WTC11 (cell line): ENCODE measurements at places on chromosomes 4 and X.

GRCh38 chr4:62717154-62717553 is 1517.0 kb downstream of the ADGRL3 start:
- DNase-seq, result no peak

DNA sequence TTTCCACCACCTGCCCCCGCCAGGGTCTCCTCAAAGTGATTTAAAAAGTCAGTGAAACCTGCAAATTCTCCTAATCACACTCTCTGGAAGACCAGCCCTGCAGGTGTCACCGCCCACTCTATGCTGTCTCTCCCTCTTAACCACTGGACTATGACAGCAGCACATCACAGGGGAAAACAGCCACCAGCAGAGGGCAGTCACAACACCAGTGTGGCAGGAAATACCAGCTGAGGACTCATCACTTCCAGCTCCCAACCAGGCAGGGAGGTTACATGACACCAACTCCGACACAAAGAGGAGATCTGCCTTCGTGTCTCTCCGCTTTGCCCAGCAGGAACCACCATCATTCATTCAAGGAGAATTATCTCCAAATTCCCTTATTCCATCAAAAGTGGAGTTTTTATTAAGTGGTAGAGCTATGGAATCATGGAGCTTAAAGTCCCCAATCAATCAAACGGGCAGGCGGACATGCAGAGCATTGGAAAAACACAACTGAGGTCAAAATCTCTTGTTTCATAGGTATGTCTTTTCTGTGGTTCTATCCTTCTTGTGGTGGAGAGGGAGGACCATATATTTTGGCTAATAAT is 91.3 kb downstream of the NSUN7 start:
- peak; percentile 97 for DNase-seq

DNA sequence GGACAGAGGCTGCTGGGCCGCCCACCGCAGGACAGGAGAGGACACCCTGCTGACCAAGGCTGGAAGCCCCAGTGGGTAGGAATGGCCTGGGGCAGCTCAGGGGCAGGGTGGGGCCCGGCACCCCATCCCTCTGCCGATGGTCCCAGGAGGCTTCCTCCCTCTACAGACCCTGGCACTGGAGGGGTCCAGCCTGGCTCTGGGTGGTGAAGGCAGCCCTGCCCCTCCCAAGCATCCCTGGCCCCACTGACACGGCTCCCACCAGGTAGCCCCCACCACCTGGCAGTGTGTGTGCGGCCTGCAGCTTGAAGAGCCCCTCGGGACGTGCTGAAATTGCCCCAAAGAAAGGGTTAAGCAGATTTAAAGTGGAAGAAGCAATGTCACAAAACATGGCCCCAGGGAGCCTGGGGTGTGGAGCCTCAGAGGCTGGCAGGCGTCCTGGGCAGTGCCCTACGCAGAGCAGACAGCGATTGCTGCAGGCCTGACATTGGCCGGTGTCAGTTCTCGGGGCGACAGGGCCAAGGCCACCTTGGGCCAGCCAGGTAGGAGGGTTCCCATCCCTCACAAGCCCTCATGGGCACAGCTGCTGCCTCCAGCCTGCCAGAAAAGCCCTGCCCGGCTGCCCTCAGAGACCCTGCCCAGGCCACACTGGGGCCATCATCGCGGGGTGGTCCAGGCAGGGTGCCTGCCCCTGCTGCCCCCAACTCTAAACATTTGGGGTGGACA is 80.5 kb downstream of the FAM53A start:
- no peak for DNase-seq

GRCh38 chr4:78778530-78778929 is 2.4 kb downstream of the BMP2K start:
- DNase-seq, result no peak

GRCh38 chr4:74410272-74410671 is 34.7 kb upstream of the AREG start:
- DNase-seq, result no peak

DNA sequence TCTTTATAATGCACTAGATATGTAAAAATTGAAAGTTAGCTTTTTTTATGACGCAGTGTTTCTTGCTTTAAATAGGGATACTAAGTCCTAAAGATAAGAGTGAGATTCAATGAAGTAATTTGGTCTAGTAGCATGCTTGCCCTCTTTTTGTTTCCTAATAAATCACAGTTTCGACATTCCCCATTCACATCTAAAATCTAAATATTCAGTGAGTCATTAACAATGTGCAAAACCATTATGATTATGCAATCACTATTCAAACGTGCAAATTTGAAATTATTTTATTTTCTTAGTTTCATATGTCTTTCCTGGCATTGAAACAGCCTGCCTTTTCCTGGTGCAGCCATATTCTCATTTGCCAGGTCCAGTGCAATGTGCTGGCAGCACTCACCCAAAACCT is 1350.5 kb upstream of the PABPC4L start:
- DNase-seq, result no peak

- no peak for DNase-seq
These were observed 16.9 kb upstream of the HMGB3 start for GRCh38 chrX:150966235-150966634.

DNA sequence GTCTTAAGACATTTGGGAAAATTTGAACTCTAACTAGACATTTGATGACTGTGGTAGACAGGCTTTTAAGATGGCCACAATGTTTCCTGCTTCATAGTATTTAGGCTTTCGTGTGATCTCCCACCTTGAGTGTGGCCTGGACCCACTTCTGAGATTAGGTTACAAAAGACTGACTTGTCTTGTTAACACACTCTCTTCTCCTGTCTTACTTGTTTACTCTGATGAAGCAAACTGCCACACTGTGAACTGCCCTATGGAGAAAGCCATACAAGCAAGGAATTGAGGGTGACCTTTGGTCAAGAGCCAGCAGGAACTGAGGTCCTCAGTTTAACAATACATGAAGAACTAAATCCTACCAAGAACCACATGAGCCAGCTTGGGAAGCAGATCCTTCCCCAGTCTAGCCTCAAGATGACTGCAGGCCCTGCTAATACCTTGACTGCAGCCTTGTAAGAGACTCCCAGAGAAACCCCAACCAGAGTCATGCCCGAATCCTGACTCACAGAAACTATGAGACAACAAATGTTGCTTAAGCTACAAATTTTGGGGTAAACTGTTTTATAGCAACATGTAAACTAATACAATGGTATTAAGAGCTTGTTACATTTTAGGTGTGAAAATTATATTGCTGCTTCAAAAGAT is 20.3 kb downstream of the UBA6 start:
- DNase-seq, result no peak

DNA sequence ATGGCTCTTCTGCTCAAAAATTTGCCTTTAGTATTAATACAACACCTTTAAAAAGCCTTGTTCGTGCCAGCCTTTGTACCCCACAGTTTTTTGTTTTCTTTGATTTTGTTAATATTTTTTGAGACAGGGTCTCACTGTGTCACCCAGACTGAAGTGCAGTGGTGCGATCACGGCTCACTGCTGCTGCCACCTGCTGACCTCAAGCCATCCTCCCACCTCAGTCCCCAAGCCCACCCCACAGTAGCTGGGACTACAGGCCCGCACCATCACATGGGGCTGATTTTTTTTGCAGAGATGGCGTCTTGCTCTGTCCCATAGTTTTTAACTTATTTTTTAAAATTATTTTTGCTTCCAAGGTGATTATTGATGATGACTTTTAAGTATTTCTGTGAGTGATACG is 134.0 kb downstream of the HTR2C start:
- DNase-seq, result peak; percentile 48
